ENCODE measurements at places on chromosomes 5 and 9. TPM values are rescaled to one million over a fixed set of nuclear protein-coding genes. Genes with fewer than 3 reads are reported as not detected.

The ASPN gene
- 2.8 TPM for polyA plus RNA-seq

The TAS2R1 gene
- not detected for polyA plus RNA-seq

The PCA3 gene
- polyA plus RNA-seq = not detected

The TAF11L10 gene
- not detected for polyA plus RNA-seq

The MSX2 gene
- polyA plus RNA-seq = 0.32 TPM

The GLDC gene
- 0.27 TPM for polyA plus RNA-seq

Data from adrenal gland (tissue), 19 donors.